ENCODE measurements at places on chromosomes 16 and 17. TPM values are rescaled to one million over a fixed set of nuclear protein-coding genes. Genes with fewer than 3 reads are reported as not detected.

DNA sequence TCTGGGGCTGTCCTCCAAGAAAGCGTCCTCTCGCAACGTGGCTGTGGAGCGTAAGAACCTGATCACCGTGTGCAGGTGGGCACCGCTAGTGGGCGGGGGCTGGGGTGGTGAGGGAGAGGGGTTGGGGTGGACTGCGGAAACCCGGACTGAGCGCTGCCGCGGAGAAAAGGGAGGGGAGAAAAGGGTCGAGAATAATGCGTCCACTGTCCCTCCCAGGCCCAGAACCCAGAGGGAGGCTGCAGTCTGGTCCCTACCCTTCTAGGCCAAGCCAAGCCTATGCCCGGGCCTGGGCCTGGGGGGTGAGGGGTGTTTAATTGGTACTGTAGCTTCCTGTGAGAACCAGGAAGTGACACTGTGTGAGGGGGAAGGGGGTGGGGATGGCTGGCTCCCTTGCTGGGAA is 464 bp downstream of the RUNDC3A start:
- DNase-seq: peak; percentile 59

DNA sequence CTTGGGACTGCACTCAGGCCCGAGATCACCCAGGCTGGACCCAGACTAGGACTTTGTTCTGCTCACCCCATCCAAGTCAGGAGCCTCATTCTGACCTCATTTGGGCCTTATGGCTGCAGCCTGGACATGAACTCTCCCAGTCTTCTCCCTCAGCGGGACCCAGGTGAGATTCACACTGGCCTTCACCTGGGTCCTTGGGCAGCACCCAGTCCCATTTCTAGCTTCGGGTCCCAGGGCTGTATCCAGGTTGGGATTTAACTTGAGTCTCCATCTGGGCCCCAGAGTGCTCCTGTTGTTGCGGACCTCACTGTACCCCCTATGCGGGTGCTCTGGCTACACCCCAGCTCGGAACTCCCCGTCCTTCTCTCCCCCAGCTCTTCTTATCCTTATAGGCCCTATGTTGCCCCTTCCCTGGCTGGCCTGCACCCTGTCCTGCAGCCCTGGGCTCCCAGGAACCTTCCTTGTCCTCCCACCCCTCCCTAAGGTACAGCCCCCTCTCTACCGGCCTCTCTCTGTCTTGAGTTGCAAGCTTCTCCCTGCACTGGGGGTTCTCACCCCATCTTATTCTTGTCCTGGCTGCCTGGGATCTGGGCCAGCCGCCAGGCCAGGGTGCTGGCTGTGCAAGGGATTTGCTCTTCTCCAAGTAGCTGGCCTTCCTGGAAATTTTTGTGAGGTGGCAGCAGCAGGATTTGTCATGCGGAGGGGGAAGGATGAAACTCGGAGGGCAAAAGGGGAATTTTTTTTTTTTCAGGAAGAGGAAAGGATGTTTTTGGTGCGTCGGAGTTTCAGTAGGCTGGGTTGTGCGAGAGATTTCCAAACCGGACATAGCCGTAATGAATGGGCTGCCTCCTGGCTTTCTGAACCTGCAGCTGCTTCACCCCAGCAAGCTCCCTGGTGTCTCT is 904 bp downstream of the MAP2K3 start:
- DNase-seq: no peak

GRCh38 chr17:62681061-62681938 is 53.8 kb downstream of the MRC2 start:
- DNase-seq: no peak

The SRSF2 gene
- 139 TPM for total RNA-seq

The SARM1 gene
- 34.9 TPM for total RNA-seq

The SLFN12L gene
- 0.41 TPM for total RNA-seq

- no peak for DNase-seq
Observed at GRCh38 chr16:54425068-54425467, 138.5 kb upstream of the IRX3 start.

GRCh38 chr16:69906838-69907401 is 44.2 kb upstream of the CLEC18A start:
- no peak for DNase-seq

The C1QTNF1 gene
- 7.6 TPM for total RNA-seq

The SYT17 gene
- total RNA-seq: 27.4 TPM

- no peak for DNase-seq
Observed at GRCh38 chr16:82452004-82452756, 174.6 kb upstream of the CDH13 start.

DNA sequence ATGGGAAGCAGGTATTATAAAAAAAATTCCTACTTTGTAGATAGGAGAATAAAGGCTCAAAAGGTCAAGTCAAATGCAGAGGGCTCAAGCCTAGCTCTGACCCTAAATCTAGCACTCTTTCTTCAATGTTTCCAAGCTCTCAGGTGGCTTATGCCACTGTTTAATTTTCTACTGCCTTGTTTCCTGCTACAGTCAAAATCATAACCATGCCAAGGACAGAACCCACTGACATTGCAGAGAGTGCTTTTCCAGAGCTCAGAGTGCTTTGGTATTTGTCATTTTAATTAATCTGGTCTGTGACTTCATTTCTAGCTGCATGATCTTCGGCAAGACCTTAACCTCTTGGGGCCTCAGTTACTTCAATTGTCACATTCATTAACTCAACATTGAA is 344.7 kb downstream of the CA10 start:
- no peak for DNase-seq

DNA sequence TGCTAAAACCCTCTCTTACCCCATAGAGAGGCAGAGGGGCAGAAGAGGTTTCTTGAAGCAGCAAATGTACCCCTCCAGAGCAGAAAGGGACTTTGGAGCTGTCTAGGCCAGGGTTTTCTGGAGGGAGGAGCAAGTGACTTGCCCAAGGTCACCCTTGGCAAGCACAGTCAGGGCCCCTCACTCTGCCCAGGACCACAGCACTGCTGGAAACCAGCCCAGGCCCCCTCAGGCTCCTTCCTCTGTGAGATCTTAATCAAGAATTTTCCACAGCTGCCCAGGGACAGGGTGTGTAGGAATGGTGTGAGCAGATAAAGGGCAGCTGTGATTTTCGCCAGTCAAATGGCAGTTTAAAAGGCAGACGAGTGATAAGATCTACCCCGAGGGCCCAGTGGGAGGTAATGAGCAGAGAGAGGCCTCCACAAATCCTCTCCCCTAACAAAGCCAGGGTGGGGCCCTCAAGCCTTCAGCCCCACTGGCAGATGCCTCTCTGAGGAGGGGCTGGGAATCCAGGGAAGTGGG is 3.9 kb upstream of the SLC12A3 start:
- DNase-seq: no peak

GRCh38 chr17:76384987-76385891 is 830 bp downstream of the SPHK1 start:
- DNase-seq: no peak

DNA sequence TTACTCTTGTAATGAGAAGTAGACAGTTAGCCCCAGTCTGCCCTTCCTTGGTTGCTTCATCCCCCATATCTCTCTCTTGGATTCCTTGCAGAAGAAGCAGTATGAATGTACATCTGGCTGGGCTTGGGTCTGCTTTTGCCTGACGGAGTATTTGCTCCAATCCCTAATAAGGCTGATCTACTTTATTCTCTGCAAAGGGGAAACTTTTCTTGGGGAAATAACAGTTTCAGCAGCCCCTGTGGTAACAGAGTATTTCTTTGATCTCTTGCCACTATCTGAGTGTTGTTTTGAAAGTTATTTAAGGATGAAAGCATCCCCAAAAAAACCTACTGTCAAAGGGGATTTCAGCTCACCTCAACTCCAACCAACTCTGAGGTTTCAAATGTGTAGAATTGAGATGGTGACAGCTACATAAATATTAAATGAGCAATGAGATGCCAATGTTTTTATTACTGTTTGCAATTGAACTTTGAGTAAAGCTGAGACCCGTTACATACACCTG is 168.9 kb upstream of the NOG start:
- no peak for DNase-seq
